ENCODE measurements at places on chromosomes 2 and 18.

GRCh38 chr2:210722092-210722491, 165.7 kb downstream of the CPS1 start:
- DNase-seq = no peak

DNA sequence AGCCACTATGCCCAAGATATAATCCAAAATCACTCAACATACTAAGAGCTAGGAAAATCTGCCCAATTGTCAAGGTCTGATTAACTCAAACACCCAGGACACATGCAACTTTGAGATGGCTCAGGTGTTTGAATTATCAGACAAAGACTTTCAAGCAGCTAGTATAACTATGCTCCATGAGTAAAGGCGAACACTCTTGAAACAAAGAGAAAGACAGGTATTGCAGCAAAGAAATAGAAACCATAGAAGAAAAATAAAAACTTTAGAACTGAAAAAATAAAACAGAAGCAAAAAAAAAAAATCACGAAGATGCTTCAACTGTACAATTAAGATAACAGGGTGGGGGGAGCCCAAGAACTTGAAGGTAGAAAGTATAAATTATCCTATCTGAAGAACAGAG, 214.2 kb downstream of the EIPR1 start:
- no peak for DNase-seq

DNA sequence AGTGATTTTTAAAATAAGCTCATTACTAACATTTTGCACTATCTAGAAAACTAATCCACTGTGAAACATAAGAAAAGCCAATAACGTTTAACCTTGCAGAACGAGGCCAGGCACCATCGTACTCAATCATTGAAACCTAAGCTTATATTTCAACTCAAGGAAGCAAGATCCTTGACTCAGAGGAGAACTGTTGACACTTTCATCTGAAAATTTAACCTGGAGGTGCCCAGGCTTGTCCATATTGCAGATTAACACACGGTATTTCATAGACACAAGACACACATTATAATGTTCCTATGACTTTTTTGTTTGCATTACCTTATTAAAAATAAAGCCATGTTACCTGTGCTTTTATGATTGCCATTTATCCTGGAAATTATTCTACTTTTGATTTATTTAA, 89.6 kb downstream of the ZNF385B start:
- DNase-seq = no peak

GRCh38 chr2:216118474-216118873, 9.3 kb downstream of the XRCC5 start:
- no peak for DNase-seq

DNA sequence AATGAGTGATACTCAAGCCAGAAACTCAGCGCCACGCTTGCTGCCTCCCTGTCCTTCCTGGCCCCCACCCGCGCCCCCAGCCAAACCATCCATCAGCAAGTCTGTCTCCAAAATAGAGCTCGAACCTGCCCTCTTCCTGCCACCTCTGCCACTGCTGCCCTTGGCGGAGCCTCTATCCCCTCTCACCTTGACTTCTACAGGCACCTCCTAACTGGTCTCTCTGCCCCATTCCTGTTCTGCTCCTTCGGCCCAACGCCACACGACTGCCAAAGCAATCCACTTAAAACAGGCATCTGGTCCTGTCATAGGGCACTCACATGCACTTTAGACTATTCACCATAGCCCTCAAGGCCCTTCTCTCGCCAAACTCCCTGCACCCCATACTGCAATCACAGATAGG, 210.3 kb upstream of the SMAD2 start:
- no peak for DNase-seq

DNA sequence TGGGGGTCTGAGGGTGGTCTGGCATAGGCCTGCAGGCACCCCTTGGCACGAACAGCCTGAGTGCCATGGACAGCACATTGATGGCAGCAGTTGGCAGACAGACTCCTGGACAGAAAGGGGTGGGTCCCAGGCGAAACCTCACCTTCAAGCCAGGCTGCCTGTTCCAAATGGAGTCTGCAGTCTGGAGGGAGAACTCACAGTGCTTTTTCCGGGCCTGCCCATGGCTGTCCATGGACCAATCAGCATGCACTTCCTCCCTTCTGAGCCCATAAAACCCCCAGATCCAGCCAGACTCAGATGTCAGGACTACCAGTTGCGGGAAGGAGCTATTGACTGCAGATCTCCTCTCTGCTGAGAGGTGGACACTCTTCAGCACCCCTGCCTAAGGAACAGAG, 694.6 kb upstream of the ACVR2A start:
- no peak for DNase-seq

DNA sequence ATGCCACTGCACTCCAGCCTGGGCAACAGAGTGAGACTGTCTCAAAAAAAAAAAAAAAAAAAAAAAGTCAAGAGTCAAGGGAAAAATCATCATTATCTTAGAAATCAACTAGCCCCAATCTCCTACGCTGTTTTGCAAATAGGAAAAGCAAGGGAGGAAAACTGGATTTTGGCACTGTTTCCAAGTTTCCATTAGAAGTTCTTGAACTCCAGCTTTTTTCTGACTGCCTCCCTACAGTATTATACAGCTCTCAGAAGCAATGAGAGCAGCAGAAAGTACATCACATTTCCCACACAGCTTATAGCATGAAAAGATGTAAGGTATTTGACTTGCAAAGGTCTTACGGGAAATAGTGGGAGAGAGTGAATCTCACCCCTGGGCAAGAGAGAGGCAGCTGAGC, 127.8 kb downstream of the OSR1 start:
- no peak for DNase-seq

DNA sequence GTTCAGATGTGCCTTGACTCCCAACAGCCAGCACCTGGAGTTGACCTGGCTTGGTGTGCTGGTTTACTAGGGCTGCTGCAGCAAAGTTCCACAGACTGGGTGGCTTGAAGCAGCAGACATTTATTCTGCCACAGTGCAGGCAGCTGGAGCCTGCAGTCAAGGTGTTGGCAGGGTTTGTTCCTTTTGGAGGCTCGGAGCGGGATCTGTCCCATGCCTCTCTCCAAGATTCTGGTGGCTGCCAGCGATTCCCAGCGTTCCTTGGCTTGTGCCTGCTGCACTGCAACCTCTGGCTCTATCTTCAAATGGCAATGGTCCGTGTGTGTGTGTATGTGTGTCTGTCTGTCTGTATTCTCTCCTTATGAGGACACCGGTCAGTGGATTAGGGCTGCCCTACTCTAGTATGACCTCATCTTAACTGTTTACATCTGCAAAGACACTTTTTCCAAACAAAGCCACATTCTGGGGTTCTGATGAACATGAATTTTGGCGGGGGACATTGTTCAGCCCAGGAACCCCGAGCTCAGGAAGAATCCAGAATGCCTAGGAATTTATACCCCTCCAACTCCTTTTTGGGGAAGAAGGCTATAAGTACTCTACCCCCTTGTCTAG, 44.7 kb upstream of the TMEM131 start:
- no peak for DNase-seq

- no peak for DNase-seq
Observed at GRCh38 chr2:82526277-82526676, 1932.8 kb downstream of the SUCLG1 start.

- no peak for DNase-seq
Observed at GRCh38 chr2:150020937-150021673, 433.5 kb upstream of the MMADHC start.

- no peak for DNase-seq
Observed at GRCh38 chr2:120473522-120474271, 127.8 kb downstream of the INHBB start.

DNA sequence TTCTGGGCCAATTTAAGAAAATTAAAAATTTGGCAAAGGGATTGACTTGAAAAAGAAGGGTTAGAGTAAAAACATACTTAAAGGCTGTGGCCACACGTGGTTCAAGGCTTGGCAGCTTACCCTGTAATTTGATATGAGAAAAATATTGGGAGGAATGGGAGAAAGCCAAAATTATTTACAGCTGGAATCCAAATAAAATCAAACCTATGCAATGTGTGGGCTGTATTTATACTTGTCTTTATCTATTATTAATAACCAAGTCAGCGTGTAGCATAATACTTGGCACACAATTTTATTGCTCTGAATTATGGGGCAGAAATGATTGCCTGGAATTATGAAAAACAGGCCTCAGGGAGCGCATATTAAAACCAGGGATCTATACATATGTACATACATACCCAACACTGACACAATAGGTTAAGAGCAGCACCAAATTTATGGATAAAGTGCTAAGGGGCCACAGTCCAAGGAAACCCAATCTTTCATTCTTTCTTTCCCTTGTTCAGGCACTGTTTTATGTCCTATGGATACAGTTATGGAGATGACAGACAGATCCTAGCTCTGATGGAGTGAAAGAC, 35.6 kb downstream of the FAM124B start:
- DNase-seq = no peak

DNA sequence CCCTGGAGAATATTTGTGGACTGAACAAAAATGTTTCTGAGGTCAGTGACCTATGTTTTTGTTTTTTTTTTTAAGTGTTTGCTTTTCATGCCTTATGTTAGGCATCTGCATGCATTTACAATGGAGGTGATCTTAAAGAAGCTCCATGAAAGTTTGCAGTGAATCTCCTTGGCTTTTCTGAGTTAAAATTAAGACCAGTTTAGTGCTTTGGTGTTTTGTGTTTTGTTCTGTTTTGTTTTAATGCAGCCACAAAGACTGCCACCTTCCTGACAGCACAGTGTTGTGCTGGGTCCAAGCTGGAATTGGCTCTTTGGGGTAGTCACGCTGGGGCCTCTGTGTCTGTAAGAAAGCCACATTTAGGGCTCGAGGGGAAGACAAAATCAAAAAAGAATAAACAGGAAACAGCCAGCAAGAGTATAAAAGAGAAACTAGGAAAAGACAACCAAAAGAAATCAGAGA, 396.2 kb downstream of the ARHGAP15 start:
- no peak for DNase-seq

DNA sequence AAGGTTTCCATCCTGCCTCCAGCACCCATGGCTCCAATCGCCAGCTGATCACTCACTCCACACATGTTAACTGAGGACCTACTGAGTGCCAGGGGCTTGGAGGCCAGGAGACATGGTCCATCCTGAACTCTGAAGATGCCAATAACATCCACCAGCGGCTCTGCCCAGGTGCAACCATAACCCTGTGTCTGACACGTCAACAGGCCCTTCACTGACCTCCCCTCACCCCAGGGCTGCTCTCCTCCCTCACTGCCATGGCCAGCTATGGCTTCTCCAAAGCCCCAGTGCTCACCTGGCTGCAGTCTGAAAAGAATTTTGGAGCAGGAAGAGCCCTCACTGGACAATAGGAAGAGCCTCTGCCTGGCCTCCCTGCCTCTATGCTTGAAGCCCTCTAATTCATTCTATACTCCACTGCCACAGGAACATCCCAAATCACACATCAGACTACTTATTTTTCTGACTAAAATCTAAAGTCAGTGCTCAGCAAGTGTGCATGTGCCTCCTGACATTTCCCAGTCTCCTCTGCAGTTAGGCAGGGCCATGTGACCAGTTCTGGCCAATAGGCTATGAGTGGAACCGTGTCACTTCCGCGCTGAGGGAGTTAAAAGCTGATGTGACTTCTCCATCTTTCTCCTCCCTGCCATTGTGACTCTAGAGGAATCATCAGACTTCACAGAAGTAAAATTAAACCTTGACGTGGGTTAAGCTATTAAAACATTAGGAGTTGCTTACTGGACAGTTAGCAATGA, 37.2 kb downstream of the ZBTB7C start:
- DNase-seq = no peak

GRCh38 chr2:161115605-161116380, 44.4 kb upstream of the TANK start:
- no peak for DNase-seq

- DNase-seq = no peak
Observed at GRCh38 chr2:97992836-97993825, 2.6 kb downstream of the TMEM131 start.

- no peak for DNase-seq
Observed at GRCh38 chr2:44805401-44806235, 135.9 kb upstream of the SIX3 start.

GRCh38 chr2:235937936-235938335, 230.2 kb downstream of the GBX2 start:
- DNase-seq = no peak

DNA sequence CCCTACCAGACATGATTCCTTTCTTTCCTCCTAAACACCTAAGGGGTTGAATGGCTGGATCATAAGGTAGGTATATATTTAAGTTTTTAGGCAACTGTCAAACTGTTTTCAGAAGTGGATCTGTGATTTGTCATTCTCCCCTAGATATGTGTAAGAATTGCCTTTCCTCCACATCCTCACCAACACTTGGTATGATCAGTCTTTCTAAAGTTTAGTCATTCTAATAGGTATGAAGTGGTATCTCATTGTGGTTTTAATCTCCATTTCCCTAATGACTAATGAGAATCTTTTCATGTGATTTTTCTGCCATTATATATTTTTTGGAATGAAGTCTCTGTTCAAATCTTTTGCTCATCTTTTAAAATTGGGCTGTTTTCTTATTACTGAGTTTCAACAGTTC, 122.1 kb downstream of the TFCP2L1 start:
- no peak for DNase-seq
